Hematopoietic multipotent progenitor cell (in vitro differentiated cells): ENCODE measurements at places on chromosomes 2 and 18.

DNA sequence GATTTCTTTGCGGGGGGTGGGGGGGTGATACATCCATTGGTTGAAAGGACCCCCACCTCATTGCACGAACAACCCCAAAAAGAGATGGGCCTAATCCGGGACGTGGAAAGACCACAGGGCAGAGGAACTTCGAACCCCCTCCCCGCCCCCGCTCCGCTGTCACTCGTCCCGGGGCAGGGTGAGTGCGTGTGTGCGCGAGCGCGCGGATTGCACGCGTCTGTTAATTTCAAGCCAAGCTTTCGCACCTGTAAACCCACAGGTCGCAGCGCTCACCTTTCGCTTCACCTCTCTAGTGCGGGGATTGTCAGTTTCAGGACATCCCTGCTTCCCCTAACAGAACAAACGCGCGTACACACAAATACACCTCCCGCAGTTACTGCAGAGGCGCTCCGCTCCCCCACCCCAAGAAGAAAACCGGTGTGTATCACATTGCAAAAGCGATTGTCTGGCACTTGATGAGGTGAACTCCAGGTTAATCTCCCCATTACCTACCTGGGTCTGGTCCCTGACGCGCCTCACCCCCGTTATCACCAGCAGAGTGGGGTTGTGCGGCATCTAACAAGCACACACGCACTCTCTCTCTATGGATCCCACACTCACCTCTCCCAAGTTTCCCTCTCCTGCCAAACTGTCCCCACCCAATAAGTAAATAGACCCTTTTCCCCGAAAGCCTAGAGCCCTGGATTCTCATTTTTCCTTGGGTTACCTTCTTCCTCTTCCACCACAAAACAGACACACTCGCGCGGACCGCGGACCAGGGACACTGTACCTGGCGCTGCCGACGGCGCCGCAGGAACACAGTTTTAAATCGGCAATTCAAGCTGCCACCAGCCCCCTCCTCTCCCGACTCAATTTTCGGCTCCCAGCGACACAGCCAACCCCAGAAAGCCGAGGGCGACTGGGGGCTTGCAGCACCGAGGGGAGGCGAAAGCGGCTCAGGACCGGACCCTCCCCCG, 1.0 kb downstream of the CYP26B1 start:
- no peak for DNase-seq

- peak; percentile 27 for DNase-seq
Observed at GRCh38 chr2:98504381-98505109, 59.9 kb downstream of the INPP4A start.

DNA sequence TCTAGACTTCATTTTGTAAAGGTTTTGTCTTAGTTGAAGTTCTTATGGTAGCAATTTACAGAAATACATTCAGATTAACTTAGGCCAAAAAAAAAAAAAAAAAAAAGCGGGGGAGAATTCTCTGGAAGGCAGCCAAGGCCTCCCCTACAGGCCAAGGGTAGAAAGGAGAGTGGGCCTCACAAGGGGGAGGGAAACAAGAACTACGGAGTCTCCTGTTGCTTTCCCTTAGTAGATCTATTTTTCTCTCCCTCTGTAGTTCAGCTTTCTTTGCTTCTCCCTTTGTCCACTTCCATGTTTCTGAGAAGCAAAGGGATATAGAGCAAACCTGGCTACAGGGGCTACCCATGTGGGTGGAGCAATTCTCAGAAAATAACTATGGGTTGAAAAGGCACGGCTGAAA, 2.4 kb upstream of the STK11IP start:
- DNase-seq: no peak

DNA sequence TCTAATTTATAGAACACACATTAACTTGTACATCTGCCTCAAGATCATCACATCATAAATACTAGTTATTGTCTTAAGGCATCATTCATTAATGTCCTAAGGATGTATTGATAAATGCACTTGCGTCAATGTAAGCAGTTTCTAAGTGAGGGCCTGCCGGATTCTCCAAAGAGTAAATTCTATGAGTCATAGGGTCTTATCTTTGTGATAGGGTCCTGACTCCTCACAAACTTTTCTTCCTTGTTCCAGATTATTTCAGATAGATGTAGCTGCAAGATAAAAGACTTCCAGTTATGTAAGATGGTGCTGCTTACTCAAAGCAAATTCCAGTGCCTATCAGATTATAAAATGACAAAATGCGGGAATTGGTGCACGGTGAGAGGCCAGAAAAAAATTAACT, 315.0 kb upstream of the SLC39A10 start:
- no peak for DNase-seq

DNA sequence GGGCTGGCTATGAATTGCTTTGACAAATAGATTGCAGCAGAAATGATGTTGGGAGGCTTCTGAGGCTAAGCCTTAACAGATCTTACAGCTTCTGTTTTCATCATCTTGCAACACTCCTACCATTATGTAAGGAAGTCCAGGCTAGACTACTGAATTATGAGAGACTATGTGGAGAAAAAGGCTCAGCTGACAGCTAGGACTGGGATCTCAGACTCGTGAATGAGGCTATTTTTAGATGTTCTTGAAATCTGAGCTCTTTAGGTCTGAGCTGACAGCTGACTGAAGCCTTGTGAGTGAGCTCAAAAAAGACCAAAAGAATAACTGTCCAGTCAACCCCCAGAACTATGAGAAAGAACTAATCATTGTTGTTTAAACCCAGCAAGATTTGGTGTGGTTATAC, 70.3 kb downstream of the VWC2L start:
- no peak for DNase-seq

DNA sequence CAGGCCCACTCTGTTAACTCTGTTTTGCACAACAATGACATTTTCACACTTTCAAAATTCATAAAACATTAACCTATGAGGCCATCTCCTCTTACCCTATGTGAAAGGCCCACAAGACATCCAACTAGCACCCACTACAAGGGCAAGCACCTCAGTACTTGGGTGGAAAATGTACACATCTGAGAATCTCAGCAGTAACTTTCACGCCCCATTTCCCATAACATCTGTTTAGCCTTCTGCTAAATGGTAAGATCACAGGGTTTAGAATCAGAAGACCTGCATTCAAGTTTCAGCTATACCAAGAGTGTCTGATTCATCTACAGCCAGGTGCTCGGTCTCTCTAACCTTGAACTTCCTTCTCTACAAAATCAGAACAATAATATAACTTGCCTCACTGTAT, 89.2 kb downstream of the SP100 start:
- no peak for DNase-seq
